CD4-positive, alpha-beta T cell treated with Interleukin-21 for 1 hour (primary cell): ENCODE measurements at places on chromosomes 6 and 20.

DNA sequence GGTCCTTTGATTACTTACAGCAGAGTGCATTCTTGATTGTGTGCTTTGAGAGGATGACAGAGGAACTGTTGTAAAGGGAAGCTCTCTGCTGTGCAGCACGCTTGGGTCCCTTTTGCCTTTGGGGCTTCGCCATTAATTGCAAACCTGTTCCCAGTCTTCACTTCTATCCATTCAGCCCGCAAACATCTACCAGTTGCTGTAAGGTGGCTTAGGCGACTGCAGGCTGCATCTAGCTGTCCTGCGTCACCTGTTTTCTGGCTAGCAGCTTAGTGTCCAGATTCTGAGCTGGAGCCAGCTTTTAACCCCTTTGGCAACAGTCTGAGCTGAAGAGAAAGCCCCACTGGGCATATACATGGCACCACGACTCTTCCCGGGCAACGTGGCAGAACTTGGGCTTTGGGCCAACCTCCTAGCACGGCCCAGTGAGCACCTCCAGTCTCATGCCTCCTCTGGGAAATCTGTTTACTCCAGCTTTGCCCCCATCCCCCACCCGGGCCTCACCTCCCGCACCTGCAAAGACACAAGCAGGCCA lies 2.5 kb upstream of the FASTKD5 start:
- DNase-seq, result no peak

GRCh38 chr6:3816251-3816650 lies 32.9 kb upstream of the FAM50B start:
- no peak for DNase-seq

GRCh38 chr6:12291839-12292604 lies 1.9 kb downstream of the EDN1 start:
- no peak for DNase-seq

GRCh38 chr6:20755631-20756030 lies 221.4 kb downstream of the CDKAL1 start:
- DNase-seq, result no peak

- DNase-seq, result no peak
Measured at GRCh38 chr20:49306903-49307620, 29.2 kb upstream of the ZNFX1 start.

DNA sequence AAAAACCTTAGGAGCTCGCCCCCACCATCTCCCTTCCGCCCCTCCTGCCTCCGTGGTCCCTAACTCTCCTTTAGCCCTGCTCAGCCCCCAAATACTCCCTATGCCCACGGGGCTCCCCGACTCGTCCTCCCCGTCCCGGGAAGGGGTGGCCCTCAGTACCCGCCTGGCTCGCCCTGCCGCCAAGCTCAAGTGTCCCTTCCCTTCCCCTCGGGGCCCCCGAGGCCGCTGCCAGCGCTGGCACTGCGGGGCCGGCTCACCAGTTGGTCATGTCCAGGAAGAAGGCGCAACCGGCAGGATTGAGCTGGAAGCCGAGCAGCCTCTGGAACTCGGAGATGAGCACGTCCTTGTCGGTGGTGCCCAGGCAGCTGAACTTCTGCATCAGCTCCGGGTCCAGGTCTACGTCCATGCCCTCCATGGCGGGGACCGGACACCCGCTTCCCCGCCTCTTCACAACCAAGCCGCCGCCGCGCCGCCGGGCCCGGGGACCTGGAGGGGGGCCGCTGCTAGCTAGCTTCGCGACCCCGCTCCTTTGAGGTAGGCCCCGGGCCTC lies 303 bp downstream of the ILRUN start:
- DNase-seq, result no peak

- no peak for DNase-seq
Measured at GRCh38 chr6:98977671-98978292, 30.0 kb upstream of the FBXL4 start.
